Caudate nucleus (tissue), 63 donors: ENCODE measurements at places on chromosomes 3 and 15.
A peak's percentile ranks its signal among the peaks of the same experiment; 100 is the strongest.

DNA sequence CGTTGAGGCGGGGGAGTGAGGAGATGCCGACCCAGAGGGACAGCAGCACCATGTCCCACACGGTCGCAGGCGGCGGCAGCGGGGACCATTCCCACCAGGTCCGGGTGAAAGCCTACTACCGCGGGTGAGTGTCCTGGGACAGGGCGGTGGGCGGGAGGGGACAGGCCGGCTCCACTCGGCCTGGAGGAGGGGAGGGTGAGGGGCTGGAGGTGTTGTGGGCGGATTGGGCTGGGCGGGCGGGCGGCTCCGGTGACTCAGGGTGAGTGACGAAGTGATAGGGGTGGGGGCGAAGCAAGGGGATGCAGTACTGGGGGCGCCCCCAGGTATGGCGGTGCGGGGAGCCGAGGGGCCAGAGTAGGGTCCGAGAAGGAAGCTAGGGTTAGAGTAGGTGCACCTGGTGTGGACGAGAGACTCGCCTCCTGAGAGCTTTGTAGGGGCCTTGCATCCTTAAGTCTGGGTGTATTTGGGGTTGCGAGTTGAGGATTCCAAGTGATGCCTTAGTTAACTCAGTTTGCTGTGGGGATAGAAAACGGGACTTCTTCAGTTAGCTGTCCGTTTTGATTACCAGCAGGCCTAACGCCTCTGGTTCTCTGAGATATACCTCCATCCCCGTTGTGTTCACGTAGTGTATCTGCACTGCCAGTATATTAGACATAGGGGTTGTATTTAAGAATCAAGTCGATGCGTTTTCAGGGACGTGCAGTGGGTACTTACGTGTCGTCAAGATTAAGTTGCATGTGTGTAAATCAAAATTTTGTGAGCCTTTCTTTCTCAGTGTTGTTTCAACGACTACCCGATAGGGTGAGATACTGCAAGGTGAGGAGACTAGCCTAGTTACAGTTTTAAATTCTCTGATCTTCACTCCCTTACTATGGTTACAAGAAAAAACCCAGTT is 670 bp downstream of the PRKCI start:
- peak; percentile 48 for DNase-seq

DNA sequence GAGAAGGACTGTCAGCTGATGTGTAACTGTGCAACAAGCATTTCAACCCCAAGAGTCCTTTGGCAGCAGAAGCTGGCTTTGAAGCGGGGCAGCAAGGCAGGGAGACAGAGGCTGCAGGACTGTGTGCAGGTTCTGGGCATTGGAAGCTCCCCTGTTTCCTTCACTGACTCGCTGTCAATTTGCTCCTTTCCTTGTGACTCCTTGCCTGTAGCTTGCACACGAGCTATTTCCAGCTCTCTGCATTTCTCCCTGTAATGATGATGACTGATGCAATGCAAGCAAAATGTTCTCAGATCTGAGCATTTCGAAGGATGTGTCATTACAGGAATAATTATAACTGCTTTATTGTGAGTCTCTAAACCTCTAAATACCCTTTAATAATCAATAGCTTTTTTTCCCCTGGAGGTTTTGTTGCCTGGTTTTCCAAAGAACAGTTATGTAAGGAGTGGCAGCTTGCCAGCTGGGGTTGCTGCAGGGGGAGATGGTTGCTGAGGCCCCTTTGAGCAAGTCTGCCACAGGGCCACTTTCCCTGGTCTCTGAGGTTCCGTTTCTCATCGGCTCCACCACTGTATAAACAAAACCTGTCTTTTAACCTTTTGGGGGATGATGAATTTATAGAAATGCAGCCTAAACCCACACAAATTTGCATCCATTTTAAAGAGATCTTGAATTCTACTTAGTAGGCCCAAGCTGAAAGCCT is 2.8 kb downstream of the APOD start:
- peak; percentile 65 for DNase-seq

GRCh38 chr3:187855131-187855530 is 109.9 kb upstream of the BCL6 start:
- DNase-seq: no peak

GRCh38 chr15:84772031-84772430 is 23.6 kb downstream of the ZNF592 start:
- no peak for DNase-seq

DNA sequence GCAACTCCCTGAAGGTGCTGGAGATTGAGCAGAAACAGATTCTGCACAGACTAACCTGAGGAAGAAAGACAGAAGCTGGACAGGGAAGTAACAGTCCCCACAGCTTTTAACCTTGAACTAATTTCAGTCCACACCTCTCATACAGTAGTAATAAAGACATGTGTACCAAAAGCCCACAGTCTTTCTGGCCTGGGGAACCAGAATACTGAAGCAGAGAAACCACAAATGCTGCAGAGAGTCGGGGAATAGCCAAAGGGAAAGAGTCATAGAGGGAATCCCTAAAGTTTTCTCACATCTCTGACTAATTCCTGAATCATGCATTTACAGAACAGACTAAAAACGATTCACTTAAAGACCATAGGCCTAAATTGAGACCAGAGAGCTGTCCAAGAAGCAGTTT is 503.4 kb upstream of the NECTIN3 start:
- no peak for DNase-seq

GRCh38 chr3:14256561-14257342 is 78.1 kb downstream of the LSM3 start:
- no peak for DNase-seq
